ENCODE measurements at places on chromosomes 7 and 10.

DNA sequence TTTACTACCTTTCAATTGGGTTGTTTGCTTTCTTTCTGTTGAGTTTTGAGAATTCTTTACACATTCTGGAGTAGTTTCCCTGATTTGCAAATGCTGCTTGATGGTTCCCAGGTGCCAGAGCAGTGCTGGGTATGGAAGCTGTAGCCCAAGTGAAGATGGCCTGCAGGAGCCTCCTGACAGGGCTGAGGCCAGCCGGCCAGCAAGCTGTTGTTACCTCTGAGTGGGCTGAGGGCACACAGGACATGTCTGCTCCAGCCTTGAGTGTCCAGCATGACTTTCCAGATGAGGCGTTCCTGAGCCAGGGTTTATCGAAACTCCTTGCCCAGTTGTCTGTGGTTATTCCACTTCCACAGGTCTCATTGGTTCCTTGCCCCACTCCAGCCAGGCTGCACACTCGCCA lies 164.6 kb upstream of the TNS3 start:
- no peak for DNase-seq

GRCh38 chr7:85896531-85896930 lies 709.7 kb upstream of the SEMA3D start:
- no peak for DNase-seq

- no peak for DNase-seq
These were observed 5.5 kb upstream of the ZNF316 start for GRCh38 chr7:6631605-6632004.

GRCh38 chr10:125213541-125214282 lies 53.3 kb upstream of the CTBP2 start:
- no peak for DNase-seq

DNA sequence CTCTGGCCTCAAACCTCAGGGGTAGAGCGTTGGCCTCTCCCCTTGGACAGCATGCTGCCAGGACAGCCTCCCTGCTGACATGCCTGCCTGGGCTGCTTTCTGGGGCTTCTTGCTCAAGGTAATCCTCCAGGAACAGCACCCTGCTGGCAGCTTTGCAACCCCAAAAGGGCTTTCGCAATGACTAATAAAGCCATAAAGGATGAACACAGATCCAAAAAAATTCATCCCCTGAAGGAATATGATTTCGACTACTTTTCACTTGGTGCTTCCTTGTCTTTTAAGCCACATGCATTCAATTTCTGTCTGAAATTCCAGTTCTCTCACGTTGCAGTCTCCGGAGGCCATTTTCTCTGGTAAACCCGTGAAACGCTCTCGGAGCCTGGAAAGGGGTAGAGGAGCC lies 15.1 kb upstream of the SH3PXD2A start:
- DNase-seq: no peak

- DNase-seq: no peak
These were observed 23.8 kb downstream of the ELN start for GRCh38 chr7:74051629-74052410.

DNA sequence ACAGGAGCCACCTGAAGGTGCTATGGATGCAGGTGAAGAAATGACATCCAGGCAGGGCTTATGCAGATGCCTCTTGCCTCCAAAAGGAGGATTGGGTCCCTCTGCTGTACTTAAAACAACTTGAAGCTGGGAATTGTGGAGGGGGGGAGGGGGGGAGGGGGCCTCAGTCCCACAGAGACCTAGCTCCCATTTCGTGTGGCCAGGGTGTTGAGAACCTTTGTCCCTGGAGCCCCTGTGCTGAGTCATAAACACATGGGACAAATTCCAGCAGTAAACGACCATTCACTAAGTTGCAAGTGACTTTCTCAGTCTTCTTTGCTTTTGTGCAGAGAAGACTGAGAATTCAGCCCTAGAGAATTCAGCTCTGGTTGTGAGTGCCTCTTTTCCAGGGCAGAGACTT lies 96.5 kb upstream of the PODXL start:
- DNase-seq: no peak

DNA sequence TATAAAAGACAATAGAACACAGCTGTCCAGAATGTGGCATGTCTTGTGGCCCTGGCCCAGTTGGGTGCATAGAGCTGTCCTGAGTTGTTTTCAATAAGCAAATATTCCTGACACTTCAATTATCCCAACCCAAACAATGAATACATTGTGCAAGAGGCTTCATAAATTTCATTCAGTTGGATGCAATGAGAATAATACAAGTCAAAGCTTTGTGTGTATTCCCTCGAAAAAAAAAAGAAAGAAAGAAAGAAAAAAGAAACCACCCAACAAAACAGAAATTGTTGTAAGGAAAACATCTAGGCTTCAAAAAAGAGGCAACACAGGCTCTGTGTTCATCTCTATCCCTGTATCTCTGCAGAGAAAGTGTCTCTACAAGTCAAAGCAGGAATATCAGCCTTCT lies 138.7 kb upstream of the ADO start:
- DNase-seq: no peak

GRCh38 chr10:96395931-96396877 lies 37.4 kb upstream of the OPALIN start:
- peak; percentile 25 for DNase-seq

DNA sequence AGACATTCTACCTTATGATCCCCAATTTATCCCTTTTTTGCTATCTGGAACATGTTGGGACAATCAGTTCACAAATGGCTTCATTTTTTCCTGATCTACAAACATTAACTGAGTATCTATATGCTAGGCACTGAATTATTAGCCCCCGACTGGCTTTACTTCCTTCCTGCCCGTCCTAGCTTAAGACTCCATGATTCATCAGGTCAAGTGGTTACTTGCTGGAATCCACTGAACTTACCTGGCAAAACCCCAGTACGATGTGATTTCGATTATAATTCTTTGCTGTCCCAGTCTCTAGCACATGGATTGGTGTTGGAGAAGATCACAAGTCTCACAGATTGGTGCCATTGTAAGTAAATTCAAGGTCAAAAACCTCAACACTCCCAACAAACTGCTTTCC lies 77.1 kb downstream of the ORC5 start:
- DNase-seq: no peak

- DNase-seq: no peak
These were observed 10.4 kb downstream of the CUL2 start for GRCh38 chr10:35079763-35080162.

DNA sequence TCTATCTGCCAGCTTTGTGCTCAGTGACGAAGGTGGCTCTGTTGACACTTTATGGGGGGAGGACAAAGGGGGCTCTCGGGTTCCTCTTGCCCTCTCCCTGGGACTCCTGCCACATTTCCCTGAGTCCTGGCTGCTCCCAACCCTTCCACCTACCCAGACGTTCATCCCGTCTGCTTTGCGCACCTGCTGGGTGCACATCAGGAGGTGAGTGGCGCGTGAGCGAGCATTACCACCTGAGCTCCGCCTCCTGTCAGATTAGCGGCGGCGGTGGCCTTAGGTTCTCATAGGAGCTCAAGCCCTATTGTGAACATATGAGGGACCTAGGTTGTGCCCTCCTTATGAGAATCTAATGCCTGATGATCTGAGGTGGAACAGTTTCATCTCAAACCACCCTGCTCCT lies 137.2 kb downstream of the DYNC2I1 start:
- no peak for DNase-seq

DNA sequence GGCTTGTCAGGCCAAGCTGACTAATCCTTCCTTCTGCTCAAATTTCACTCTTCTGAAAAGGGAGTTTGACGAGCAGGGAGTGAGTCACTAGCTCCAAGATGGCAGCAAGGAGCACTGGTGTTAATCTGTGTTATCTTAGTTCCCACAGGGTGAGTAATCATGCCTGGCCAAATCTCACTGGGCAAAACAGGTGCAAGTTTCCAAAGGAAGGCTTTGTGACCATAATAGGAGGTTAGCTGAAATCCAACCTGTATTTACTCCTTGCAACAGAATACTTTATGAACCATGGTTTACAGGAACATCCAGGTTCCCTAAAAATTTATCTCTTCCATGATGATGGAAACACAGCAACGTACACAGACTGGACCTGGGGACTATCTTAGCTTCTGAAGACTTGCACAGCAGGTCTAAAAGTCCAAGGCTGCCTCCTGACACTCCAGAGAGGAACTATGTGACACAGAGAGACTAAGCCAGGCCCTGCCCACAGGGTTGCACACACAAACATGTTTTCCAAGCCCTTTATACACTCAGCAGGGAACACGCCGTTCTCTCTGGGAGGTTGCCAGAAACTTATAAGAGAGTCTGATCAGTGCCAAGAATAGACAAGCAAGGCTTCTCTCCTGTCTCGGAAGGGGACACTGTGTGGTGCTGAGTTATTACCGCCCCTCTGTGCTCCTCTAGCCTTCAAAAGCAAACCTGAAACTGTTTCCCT lies 46.3 kb downstream of the PDK4 start:
- DNase-seq: no peak

DNA sequence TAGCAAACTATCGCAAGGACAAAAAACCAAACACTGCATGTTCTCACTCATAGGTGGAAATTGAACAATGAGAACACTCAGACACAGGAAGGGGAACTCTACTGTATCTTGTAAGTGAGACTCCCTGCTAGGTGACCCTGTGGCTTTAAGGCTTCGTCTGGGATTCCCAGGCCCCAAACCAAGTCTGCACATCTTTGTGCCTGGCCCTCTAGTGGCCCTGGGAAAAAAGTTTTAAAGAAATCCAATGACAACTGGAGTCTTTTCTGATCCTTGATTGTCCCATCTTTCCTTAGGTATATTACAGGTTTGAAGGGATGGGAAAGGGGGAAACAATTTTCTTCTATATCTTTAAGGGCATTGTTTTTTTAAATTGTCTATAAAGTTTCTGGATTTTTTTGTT lies 10.6 kb upstream of the LIPM start:
- DNase-seq: no peak

DNA sequence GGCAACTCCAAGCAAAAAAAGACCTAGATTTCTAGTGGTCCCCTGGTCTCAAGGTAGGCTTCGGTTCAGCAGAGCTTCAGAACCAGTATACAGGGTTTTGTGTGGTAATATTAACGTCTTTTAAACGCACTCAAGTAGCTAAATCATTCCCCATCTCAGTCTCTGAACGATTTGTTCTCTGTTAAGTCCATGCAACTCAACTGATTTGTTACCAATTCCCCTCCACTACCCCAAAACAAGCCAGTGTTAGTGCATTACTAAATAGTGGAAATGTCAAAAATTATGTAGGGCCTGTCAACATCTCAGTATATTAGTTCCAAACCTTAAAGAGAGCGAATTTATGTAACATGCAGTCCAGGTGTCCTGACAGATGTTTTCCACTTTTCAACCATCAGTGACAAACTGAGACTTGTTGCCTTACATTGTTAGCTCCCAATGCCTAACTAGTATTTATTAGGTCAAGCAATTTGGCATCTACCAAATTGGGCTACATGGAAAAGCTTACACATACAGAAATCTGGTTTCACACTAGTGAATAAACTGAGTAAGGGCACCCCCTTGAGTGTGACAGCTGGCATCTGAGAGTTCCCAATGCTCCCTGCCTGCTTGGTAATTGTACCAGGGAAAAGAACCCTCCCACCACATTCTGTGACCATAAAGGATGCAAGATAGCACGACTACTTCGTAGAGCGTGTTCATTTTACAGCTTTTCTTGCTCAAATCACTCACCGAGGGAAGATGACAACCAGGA lies 12.2 kb downstream of the HNRNPA2B1 start:
- DNase-seq: no peak

- DNase-seq: no peak
These were observed 94.3 kb downstream of the PRLHR start for GRCh38 chr10:118501171-118501570.

DNA sequence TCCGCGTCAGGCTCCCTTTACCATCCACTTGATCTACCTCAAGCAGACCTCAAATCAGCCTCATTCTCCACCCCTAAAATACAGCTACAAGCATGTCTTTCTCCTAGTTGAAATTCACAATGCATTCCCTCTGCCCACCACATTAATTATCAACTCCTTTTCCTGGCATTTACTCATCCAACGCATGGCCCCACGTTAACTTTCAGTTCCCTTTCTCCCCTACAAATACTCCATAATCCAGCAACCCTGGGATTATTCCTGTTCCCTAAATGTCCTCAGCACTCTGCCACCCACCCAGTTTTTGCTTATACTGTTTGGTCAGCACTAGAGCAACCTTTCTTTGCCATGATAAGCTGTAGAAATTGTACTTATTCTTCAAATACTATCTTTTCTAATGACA lies 5.7 kb upstream of the VIM start:
- DNase-seq: no peak
